ENCODE measurements at places on chromosomes 4 and X.

DNA sequence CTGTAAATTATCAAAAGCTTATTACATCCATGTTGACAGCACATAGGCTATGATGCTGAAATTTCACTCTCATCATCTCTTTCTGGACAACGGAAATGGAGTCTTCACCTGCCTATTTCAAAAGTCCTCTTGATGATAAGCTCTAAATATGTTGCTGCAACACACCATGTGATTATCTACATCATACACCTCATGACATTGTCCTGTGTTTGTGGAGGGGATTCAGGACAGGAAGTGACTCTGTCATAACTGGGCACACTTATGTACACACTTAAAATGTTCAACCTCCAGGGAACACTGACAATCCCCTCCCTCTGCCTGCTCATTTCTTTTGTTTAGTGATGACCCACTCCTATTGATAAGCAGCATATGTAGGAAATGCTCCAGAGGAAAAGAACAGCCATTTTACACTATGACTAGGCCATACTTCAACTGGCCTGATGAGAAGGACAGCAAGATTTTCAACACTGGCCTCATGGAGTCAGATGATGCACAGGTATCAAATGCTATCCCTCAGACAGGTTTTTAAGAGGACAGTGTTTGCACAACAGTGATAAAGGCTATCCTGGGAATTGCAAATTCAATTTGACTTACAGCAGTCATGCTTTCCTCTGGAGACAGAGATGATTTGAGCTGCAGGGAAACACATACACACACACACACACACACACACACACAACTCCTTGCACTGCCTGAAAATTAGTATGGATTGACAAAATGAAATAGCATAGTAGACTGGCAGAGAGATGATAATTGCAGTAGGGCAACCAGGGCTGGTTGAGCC lies 163.3 kb upstream of the RASGEF1B start:
- no peak for DNase-seq

GRCh38 chr4:10082459-10083272 lies 33.9 kb downstream of the WDR1 start:
- no peak for DNase-seq

- DNase-seq: peak; percentile 59
Observed at GRCh38 chr4:137307806-137308205, 224.5 kb downstream of the PCDH18 start.

GRCh38 chr4:154304679-154305078 lies 186.9 kb downstream of the DCHS2 start:
- no peak for DNase-seq

DNA sequence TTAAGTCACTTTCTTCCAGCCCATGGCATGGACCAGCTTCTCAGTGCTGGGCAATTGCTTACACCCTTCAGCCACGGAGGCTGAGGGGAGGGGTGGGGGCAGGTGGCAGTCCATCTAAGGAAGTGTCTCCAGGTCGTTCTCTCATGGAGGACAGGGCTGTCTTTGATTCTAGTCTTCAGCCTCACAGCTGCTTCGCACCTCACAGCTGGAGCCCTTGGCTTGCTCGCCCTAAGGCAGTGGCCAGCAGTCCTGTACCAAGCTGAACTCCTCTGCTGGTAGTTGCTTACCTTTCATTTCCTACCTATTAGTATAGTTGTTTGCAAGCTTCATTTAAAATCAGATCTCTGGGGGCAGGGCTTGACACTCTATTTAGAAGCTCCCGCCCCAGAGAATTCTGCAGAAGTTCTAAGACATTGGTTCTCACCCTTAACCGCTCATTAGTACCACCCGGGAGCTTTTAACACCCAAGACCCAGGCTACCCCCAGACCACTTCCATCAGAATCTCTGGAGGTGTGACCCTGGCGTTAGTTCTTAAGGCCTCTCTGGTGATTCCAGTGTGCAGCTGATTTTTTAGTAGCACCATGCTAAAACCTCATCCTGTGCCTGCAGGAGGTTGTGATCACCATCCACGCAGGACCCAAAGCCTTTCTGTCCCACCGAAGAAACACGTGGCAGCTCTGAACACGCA lies 386.8 kb downstream of the UNC5C start:
- no peak for DNase-seq

DNA sequence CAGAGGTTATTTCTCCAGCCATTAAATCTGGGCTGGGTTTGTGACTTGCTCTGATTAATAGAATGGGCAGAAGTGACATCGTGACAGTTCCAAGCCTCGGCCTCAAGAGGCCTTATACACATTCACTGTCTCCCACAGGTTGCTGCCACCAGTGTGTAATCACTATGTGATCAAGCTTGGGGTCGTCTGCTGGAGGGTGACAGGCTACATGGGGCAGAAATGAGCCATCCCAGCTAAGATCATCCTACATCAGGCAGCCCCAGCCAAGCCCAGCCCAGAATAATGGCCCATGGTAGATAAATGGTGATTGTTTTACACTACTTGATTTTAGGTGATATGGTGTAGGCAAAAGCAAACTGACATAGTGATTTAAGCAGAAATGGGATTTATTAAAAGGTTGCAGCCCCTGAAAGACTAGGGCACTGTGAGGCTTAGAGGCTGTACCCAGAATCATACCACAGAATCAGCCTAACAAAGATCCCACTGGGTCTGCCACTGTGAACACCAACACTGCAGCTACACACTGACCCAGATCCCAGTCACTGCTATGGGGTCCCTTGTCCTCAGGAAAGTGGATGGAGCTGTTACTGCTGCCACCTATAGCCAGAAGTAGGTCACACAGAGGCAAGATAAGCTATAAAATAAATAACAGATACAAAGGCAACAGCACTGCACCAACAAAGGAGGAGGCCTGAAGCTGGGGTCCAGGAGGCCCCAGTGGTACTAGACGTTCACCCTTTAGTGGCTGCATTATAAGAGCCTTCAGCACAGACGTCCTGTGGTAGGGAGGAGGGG lies 159.6 kb upstream of the RBPJ start:
- no peak for DNase-seq

DNA sequence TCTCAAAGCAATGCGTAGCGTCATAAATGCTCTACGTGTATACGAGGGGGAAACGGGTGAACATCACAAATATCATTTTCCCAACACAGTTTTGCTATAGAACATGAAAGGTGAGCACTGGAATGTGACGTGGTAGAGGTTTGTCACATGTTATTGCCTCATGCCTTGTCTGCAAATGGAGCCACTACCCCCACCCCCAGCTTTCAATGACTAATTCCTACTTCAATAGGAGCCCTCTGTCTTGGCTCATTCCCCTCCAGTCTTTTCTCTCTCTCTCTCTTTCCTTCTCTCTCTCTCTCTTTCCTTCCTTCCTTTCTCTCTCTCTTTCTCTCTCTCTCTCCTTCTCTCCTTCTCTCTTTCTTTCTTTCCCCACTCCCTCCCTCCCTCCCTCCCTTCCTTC lies 127.0 kb downstream of the STOX2 start:
- no peak for DNase-seq

GRCh38 chr4:17366496-17366895 lies 145.4 kb downstream of the QDPR start:
- DNase-seq: no peak

GRCh38 chrX:17986977-17987376 lies 125.9 kb upstream of the RAI2 start:
- no peak for DNase-seq

DNA sequence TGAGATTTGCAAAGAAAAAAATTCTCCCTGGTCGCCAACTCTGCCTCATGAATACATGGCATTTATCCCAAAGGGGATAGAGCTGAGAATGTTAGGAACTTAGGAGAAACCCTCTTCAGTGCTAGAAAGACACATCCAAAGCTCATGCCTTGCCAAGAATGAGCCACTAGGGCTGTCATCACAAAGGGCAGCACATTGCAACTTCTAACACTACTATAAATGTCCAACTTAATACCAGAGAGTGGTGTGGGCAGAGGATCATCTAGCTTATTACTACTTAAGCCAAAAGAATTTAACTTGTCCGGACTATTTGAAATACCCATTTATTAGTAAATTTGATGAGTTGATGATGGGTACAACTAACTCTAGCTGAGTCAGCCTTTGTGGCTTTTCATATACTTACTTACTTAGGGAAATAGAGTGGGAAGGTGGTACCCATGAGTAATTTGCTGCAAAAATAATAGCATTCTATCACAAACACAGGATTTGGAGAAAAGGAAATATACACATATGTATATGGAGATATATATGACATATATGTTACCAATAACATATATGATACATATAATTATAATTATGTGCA lies 66.3 kb upstream of the GAB1 start:
- no peak for DNase-seq

DNA sequence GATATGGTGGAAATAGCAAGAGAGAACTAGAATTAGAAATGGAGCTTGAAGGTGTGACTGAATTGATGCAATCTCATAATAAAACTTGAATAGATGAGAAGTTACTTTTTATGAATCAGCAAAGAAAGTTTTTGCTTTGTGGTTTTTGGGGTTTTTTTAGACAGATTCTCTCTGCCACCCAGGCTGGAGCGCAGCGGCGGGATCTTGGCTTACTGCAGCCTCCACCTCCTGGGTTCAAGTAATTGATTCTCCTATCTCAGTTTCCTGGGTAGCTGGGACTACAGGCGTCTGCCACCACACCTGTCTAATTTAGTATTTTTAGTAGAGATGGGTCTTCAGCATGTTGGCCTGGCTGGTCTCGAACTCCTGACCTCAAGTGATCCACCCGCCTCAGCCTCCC lies 23.7 kb upstream of the NEIL3 start:
- DNase-seq: no peak

- DNase-seq: no peak
Observed at GRCh38 chr4:48604527-48604926, 114.5 kb downstream of the ZAR1 start.

DNA sequence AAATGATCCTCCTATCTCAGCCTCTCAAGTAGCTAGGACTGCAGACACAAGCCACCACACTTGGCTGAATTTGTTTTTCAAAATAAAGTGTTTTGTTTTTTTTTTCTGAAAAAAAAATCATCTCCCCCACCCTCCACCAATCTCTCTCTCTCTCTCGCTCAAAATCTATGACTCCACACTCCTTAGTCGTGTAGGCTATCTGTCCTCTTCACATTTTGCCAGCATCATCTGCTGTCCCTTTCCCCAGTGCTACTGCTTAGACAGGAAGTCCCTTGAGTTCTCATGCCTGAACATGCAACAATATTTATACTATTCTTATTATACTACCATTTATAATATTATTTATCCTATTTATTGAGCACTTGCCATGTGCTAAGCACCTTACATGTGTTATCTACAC lies 80.7 kb upstream of the TMEM164 start:
- no peak for DNase-seq

- DNase-seq: no peak
Observed at GRCh38 chrX:125203737-125204578, 115.7 kb upstream of the TEX13C start.

DNA sequence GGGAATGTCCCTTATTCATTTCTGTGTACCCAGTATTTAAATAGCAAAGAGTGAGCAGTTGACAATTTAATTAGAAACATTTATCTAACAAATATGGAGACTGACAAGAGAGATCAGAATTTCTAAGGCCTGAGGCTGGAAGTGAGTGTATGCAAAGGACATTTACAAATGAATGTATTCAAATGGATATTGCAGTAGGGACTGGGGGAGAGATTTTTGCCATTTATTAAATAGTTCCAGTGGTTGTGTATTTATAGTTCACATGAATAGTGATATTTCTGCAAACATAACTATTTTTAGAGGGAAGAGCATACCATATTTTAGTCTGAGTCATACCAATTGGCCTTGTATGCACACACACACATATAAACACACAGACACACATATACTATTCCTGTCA lies 592.4 kb downstream of the GLUD2 start:
- DNase-seq: no peak

- no peak for DNase-seq
Observed at GRCh38 chrX:41677183-41678060, 11.4 kb upstream of the GPR34 start.

DNA sequence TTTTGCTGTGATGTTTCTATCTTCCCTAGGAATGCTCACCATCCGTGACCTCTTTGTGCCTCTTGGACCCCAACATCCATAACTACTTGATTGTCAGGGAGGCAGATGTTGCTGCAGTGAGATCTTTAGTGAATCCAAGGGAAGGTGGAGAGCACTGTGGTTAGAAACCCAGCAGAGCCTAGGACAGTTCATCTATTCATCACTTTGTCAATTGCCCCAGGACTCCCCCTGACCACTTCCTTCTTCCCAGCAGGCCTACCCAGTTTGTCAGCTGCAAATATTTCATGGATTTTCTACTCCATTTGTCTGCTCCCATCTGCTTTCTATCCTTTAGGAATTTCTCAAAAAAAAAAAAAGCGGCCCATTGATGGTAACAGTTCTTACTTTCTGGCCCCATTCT lies 942.8 kb downstream of the PCDH7 start:
- no peak for DNase-seq

DNA sequence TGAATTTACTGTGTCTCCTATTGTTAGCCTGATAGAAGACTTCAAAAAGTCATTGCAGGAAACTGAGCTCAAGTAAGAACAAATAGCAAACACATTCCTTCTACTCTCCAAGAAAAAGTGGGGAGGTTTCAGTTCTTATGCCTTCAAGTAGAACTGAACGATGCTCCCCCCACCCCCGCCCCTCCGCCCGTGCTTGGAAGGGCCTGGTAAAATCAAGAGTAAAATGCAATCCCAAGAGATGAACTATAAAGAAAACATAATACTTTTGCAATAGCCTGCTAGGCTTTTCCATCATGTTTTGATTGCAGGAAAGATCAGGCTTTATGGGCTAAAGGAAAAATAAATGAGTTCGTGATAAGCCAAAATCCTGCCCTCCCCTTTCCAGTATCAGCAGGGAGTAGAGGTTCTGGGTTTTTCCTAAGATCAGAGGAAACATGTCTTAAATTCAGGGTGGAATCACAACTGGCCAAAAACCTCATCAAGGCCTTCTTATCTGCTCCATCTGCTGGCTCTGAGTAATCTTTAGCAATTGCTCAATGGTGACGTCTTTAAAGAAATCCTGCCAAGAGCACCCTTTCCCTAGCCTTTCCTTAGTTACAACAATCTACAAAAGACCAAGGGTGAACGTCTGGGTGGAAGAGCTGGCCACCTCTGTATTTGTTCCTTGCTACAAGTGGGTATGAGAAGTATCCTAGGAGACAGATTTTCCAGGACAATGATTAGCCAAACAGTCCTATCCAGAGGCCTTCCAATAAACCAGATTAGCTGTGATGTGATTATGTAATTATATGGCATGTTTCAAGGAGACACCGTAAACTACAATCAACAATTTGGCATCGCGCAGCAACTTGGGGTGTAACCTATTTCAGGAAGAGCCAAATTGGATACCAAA lies 66.3 kb upstream of the FAM9C start:
- peak; percentile 84 for DNase-seq

- peak; percentile 81 for DNase-seq
Observed at GRCh38 chrX:151970661-151971060, 3.8 kb downstream of the GABRE start.

DNA sequence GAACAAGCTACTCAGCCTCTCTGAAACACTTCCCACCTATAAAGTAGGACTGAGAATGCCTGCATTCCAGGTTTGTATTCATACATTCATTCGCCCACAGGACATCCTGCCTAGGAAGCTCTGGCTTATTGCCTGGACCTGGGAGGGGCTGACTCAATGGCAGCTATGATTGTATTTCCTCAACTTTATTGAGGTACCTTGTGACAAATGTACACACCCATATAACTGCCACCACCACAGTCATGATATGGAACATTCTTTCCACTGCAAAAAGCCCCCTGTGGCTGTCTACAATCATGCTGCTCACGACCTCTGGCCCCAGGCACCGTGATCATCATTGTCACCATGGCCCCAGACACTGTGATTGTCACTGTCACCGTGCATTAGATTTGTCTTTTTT lies 68.3 kb downstream of the ABLIM2 start:
- DNase-seq: no peak

- no peak for DNase-seq
Observed at GRCh38 chr4:110926841-110927400, 304.0 kb upstream of the PITX2 start.

Measured in skeletal muscle cell (primary cell).